Progenitor cell of endocrine pancreas (in vitro differentiated cells): ENCODE measurements at places on chromosomes 3 and 15. TPM values are rescaled to one million over a fixed set of nuclear protein-coding genes. Genes with fewer than 3 reads are reported as not detected.

ASB14 gene
- total RNA-seq, result not detected in 2 replicates

DNA sequence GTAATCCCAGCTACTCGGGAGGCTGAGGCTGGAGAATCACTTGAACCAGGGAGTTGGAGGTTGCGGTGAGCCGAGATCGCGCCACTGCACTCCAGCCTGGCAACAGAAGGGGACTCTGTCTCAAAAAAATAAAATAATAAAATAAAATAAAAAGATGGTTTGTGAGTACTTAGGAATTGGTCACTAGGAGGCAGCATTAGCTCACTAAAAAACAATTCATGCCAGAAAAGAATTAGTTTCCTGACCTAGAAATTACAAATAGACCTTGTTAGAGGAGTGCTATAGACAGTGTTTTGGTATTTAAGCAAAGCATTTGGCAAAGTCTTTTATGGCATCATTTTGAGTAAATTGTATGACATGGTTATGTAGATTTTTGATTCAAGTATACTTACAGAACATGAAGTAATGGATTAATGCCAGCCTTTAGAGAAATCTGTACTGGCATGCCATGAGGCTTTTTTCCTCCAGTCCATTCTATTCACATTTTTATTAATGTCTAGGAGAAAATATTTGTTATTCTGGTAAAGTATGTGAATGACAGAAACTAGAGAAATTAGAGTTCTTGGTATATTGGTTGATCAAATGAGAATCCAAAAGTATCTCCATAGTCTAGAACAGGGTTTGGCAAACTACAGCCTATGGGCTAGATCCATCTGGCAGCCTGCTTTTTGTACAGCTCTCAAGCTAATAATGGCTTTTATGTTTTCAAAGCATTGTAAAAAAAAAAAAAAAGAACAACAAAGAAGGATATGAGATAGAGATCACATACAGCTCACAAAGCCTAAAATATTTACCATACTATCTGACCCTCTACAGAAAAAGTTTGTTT, 81.6 kb downstream of the LRRC49 start:
- DNase-seq, result no peak

DNA sequence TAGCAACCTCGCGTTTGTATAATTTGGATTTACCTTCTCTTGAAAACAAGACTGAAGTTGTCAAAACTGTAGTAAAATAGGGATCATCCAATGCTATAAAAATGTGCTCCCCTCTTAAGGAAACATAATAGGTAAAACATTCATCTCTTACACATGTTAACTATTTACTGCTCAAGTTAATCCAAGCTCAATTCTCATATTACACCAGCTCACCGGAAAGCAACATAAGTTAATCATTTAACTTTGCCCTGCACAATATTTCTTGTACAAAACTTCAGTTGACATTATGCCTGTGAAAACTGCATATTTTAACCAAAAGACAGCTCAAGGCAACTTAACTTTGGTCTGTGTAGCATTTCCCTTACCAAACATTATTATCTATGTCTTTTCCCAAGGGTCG, 634.2 kb downstream of the NAALADL2 start:
- no peak for DNase-seq

DNA sequence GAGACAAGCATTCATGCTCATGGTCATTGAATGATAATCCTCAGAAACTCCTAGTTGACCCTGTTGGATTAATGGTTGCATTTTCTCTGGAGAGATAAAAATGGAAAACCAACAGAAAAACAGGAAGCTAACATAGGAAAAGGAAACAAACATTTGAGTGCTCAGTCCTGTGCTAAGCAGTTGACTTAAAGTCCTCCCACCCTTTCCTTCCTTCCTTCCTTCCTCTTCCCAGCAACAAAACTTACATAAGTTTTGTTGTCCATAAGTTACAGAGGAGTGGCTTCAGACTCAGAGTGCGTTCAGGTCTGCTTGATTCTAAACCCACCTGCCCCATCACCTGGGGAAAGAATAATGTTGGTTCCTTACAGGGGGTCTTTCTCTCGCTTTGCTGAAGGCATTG, 163.8 kb upstream of the RGMA start:
- DNase-seq, result no peak

DNA sequence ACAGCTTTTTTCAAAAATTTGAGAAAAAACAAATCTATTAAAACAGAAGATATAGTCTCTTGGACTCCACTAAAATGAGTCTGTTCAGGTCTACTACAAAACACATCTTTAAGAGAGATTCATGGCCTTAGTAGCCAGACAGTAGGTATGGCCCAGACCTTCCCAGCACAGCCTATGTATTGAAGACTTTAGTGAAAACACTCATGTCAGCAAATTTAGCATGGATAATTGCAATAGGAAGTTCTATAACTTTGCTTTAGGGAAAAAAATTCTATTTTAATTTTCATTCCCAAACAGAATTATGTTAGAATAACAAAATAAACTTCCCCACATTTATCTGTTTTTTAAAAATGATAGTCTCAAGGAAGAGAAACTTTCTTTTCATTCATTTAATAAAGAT, 976.6 kb downstream of the FHIT start:
- no peak for DNase-seq

- DNase-seq, result no peak
Measured at GRCh38 chr3:190855151-190855550, 7.3 kb downstream of the GMNC start.
